CD4-positive, alpha-beta memory T cell (primary cell): ENCODE measurements at places on chromosomes 3 and 15. TPM values are rescaled to one million over a fixed set of nuclear protein-coding genes. Genes with fewer than 3 reads are reported as not detected.

DNA sequence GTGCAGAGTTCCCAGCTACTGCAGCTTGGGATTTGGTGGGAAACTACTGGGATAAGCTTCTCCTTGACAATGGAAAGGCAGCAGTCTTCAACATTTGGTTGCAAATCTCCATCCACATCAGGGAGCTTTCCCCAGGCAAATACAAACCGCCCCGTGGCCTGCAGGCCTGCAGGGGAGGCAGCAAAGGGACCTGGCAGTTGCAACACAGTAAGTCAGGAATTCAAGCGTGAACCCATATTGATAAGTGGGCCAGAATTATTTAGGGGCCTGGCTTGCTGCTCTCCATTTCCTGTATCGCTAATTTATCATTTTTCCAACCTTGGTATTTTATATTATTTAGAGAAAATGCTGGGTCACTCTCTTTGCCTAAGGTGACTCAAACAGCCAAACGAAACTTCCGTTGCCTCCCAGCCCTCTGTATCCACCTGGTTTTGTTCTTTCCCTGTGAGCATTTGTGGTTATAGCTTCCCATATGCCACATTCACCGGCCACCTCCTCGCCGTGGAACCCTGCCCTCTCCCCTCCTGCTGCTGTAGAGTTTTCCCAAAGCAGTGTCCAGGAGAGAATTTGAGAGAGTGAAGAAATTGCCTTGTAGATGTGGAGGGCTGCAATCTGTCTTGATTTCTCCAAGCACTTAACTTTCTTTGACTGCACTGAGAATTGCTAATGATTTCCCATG, 34.8 kb downstream of the B3GALNT1 start:
- no peaks in the 10 kb centered on the region for H3K4me1 ChIP-seq
- H3K27me3 ChIP-seq, result no peaks in the 10 kb centered on the region
- no peaks in the 10 kb centered on the region for H3K36me3 ChIP-seq
- DNase-seq, result no peak
- no peak overlapping the region for H3K4me3 ChIP-seq

GRCh38 chr15:59887211-59887610, 116.9 kb upstream of the FOXB1 start:
- H3K4me1 ChIP-seq, result no peaks in the 10 kb centered on the region
- H3K27me3 ChIP-seq, result no peaks in the 10 kb centered on the region
- H3K27ac ChIP-seq, result no peak overlapping the region
- no peak overlapping the region for H3K4me3 ChIP-seq

DNA sequence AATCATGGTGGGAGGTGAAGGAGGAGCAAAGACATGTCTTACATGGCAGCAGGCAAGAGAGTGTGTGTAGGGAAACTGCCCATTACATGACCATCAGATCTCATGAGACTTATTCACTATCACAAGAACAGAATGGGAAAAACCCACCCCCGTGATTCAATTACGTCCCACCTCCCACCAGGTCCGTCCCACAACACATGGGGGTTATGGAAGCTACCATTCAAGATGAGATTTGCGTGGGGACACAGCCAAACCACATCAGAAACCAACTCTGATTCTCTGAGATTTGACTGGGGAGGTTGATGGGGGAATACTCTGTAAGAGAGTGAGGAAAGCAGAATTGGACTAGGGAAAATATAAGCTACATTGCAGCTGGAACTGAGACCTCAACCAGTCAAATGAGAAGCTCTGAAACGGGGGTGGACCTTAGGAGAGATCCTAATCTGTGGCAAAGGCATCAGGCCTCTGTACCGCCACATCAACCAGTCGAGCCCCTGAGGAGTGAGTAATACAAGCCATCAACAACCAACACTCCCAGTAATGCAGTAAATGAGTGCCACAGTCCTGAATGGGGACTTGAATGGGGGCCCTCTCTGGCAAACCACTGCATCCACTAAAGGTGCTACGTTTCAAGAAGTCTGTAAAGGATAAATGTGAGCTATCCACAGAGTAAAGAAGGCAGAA, 207.9 kb upstream of the GADL1 start:
- H3K27me3 ChIP-seq, result no peaks in the 10 kb centered on the region
- H3K36me3 ChIP-seq, result no peaks in the 10 kb centered on the region

GRCh38 chr3:155494332-155494731, 200.8 kb upstream of the STRIT1 start:
- H3K27ac ChIP-seq, result no peak overlapping the region
- no peak for DNase-seq
- no peaks in the 10 kb centered on the region for H3K4me1 ChIP-seq
- H3K4me3 ChIP-seq, result no peak overlapping the region

GRCh38 chr3:73540969-73541740, 83.6 kb downstream of the PDZRN3 start:
- H3K4me3 ChIP-seq, result no peak overlapping the region
- H3K36me3 ChIP-seq, result no peaks in the 10 kb centered on the region
- no peak overlapping the region for H3K27ac ChIP-seq
- H3K4me1 ChIP-seq, result no peaks in the 10 kb centered on the region
- DNase-seq, result no peak
- no peaks in the 10 kb centered on the region for H3K27me3 ChIP-seq

DNA sequence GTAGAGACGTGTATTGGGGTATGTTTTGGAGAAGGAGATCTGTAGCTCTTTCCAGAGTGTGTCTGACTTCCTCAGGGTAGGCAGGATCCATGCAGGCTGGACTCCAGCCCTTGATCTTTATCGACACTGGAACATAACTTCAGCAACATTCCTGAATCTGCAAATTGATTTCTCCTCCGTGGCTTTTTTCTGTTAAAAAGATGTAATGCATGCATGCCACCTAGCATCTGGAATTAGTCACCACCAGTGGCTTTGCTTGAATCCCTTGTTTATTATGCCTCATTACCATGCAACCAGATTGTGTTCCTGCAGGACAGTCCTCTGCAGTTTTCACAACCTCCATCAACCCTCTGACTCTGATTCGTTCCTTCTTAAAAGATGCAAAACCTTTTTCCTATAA, 86.1 kb downstream of the CCNL1 start:
- peaks cover 7% of the 10 kb centered on the region for H3K4me1 ChIP-seq
- H3K27me3 ChIP-seq, result no peaks in the 10 kb centered on the region
- DNase-seq, result no peak
- no peak overlapping the region for H3K4me3 ChIP-seq

GRCh38 chr3:178736300-178736699, 200.1 kb downstream of the KCNMB2 start:
- no peaks in the 10 kb centered on the region for H3K27me3 ChIP-seq
- no peak for DNase-seq
- H3K4me1 ChIP-seq, result no peaks in the 10 kb centered on the region
- H3K4me3 ChIP-seq, result no peak overlapping the region

- H3K27ac ChIP-seq, result no peak overlapping the region
- H3K36me3 ChIP-seq, result no peaks in the 10 kb centered on the region
- no peaks in the 10 kb centered on the region for H3K4me1 ChIP-seq
- H3K27me3 ChIP-seq, result no peaks in the 10 kb centered on the region
- DNase-seq, result no peak
Measured at GRCh38 chr3:52128118-52128683, 26.0 kb downstream of the POC1A start.

- no peak overlapping the region for H3K27ac ChIP-seq
- H3K4me3 ChIP-seq, result no peak overlapping the region
- H3K36me3 ChIP-seq, result no peaks in the 10 kb centered on the region
- no peak for DNase-seq
- no peaks in the 10 kb centered on the region for H3K4me1 ChIP-seq
- H3K27me3 ChIP-seq, result no peaks in the 10 kb centered on the region
Measured at GRCh38 chr15:57494581-57494980, 97.1 kb upstream of the MYZAP start.

DNA sequence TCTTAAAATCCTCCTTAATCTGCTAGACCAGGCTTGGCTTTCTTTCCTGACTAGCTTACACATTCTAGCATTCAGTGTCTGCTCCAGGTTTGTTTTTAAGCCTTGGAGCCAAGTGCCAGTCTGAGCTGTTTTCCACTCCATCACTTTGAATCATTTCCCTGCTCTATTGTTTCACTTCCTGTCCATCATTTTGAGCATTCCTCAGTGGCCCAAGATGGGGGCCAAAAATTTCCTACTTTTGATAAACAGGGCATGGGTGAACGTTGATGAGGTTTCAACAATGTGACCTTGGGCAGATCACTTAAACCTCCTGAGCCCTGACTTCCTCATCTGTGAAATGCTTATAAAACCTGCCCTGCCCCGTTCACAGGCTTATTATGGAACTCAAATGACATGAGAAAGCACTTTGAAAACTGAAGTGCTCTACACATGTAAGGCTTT, 4.4 kb downstream of the CYP19A1 start:
- H3K27me3 ChIP-seq, result no peaks in the 10 kb centered on the region
- no peaks in the 10 kb centered on the region for H3K36me3 ChIP-seq
- H3K27ac ChIP-seq, result no peak overlapping the region

- no peak overlapping the region for H3K4me3 ChIP-seq
- no peaks in the 10 kb centered on the region for H3K36me3 ChIP-seq
- no peak for DNase-seq
- no peaks in the 10 kb centered on the region for H3K27me3 ChIP-seq
- no peak overlapping the region for H3K27ac ChIP-seq
- no peaks in the 10 kb centered on the region for H3K4me1 ChIP-seq
Measured at GRCh38 chr15:62104401-62104800, 37.6 kb downstream of the C2CD4A start.

- H3K4me1 ChIP-seq, result peaks cover 11% of the 10 kb centered on the region
- no peak overlapping the region for H3K4me3 ChIP-seq
- no peaks in the 10 kb centered on the region for H3K27me3 ChIP-seq
- H3K27ac ChIP-seq, result no peak overlapping the region
- no peaks in the 10 kb centered on the region for H3K36me3 ChIP-seq
Measured at GRCh38 chr15:80920271-80920699, 69.3 kb downstream of the MESD start.

- no peaks in the 10 kb centered on the region for H3K4me1 ChIP-seq
- H3K4me3 ChIP-seq, result no peak overlapping the region
- no peak for DNase-seq
- H3K36me3 ChIP-seq, result no peaks in the 10 kb centered on the region
Measured at GRCh38 chr3:67384016-67384415, 270.4 kb downstream of the SUCLG2 start.

DNA sequence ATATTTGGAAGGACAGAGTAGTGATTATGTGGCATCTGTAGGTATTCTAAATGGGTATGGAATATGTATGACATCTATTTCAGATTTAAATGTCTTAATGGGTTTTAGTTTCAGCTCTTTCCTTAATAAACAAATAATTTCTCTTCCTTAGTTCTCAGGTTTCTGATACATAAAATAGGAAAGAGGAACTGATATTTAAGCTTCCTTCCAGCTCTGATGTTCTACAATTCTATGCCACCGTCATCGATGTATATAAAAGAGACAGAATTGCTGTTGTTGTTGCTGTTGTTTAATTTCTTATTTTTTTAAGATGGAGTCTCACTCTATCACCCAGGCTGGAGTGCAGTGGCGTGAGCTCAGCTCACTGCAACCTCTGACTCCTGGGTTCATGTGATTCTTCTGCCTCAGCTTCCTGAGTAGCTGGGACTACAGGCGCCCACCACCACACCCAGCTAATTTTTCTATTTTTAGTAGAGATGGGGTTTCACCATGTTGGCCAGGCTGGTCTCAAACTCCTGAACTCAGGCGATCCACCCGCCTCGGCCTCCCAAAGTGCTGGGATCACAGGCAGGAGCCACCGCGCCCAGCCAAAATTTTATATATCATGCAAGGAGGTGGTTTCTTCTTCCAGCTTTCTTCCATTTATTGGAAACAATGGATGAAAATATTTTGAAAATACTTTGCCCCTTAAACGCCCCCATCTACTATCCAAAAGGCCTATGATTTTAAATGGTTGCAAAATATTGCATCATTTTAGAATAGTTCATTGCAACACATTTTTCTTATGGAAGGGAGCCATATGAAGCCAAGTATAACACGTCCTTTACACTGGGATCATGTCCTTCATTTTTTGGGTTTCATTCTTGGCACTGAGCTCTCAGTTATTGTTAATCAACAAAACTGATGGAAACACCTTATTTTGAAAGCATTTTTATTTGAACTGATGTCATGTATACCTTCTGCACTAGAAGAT, 13.9 kb upstream of the C15orf61 start:
- no peak overlapping the region for H3K27ac ChIP-seq
- H3K27me3 ChIP-seq, result no peaks in the 10 kb centered on the region
- H3K4me1 ChIP-seq, result no peaks in the 10 kb centered on the region
- no peaks in the 10 kb centered on the region for H3K36me3 ChIP-seq
- DNase-seq, result no peak

DNA sequence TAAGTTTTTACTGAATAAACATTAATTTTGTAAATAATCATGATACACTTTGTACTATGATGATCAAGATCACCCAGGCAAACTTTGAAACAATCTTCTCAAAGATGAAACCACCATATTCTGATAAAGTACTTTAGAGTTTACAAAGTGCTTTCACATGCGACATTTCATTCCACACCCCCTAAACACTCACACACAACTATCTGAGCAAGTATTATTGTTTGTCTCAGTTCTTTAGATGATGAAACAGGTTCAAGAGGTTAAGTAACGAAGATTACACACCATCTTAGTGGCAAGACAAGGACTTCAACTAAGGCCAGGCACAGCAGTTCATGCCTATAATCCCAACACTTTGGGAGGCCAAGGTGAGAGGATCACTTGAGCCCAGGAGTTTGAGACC, 37.6 kb downstream of the ZNF148 start:
- no peak overlapping the region for H3K27ac ChIP-seq
- no peaks in the 10 kb centered on the region for H3K36me3 ChIP-seq

DNA sequence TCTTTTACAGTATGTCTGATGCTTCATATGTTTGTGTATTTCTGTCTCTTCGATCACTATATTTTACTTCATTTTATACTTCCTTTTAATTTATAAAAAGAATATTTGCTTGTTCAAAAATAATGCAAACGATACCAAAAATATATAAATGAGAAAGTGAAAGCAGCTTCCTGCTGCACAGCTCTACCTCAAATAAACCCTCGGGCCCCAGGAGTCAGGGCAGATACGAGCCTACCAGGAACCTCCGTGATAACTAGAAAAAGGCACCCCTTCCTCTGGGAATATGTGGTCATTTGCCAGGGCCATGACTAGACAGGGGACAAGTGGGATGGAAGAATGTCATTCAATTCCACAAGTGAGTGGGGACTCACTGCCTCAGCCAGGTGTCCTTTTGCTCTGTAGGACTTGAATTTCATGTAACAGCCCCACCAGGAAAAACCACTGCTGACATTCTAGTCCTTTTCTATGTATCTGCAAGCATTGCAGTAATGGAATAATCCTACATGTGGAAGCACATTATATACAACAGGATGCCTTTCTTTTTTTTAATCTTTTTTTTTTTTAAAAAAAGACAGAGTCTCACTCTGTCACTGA, 133.3 kb downstream of the SUCLG2 start:
- no peak overlapping the region for H3K4me3 ChIP-seq
- DNase-seq, result no peak
- H3K4me1 ChIP-seq, result no peaks in the 10 kb centered on the region

GRCh38 chr3:40705663-40706062, 180.9 kb downstream of the ZNF621 start:
- no peaks in the 10 kb centered on the region for H3K27me3 ChIP-seq
- H3K36me3 ChIP-seq, result no peaks in the 10 kb centered on the region

Gene AMOTL2
- not detected for total RNA-seq

Gene ZKSCAN7
- total RNA-seq, result 4.1 TPM

Gene TJP1
- total RNA-seq, result not detected

Gene TTLL3
- 91.7 TPM for total RNA-seq

Gene CXCR6
- 9.6 TPM for total RNA-seq

Gene TIMMDC1
- total RNA-seq, result 80.9 TPM

Gene TNFAIP8L3
- not detected for total RNA-seq

Gene TRPC1
- 6.0 TPM for total RNA-seq

Gene RBP2
- total RNA-seq, result not detected

Gene CCR1
- 1.3 TPM for total RNA-seq

Gene CAV3
- not detected for total RNA-seq

Gene APOD
- not detected for total RNA-seq

Gene GPR149
- total RNA-seq, result not detected

Gene CLDN16
- total RNA-seq, result not detected

Gene NPTN
- total RNA-seq, result 36.5 TPM

Gene SLC24A5
- not detected for total RNA-seq
